EL (cell line): ENCODE measurements at places on chromosomes 11 and 22.
A peak's percentile ranks its signal among the peaks of the same experiment; 100 is the strongest.

DNA sequence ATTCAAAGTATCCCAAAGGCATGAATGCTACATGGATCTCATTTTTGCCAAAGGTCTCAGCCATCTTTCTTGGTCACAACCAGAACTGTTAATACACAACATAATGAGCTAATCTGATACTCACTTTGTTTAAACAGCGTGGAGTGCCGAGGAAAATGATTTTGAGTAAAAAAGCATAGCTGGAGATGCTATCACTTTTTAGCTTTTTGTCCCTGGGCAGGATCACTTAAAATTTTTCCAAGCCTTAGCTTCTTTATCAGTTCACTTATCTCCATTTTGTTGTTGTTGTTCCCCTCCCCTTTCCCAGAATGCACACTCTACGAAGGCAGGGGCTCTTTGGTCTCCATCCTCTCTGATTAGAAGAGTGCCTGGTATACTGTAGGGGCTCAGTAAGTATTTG is 229.3 kb upstream of the NARS2 start:
- DNase-seq, result no peak

- DNase-seq, result no peak
Observed at GRCh38 chr11:331358-332060, 10.8 kb upstream of the IFITM3 start.

DNA sequence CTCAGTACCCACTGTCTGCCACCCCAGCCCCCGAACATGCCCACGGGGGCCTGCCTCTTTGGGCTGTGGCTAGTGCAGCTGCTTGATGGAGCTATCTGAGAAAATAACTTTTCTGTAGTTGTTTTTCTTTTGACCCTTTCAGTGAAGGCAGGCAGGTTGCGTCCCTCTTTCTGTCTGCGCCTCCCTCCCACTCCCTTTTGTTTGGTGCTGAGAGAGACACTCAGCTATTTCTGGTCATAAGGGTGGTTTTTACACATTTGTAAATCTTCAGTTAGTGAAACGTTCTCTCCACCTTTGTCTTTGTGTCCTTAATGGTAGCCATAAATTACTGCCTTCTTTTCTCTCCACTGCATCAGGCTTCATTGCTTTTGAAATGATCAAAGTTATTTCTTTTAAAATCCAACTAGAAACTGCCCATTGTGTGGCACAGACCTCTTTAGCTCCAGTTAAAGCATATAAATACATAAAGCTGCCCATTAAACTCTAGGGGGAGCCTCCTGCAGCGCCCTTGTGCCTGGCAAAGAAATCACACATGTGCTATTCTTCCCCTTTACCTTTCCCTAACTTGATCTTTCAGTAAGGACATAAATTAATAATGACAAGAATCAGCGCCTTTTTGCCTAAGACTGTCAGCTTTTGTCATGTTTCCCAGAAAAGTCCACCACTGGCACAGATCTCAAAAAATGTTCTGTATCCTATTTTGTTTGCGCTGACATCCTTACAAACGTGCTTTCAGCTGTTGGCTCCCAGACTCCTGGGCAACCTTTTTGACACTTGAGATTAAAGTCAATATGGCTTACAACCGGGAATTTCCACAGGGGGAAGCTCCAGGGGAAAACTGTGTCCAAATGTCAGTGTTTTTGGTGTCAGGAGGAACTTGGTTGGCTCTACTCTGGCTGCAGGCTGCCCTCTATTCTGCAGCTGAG is 1.7 kb upstream of the SCUBE2 start:
- DNase-seq, result no peak

GRCh38 chr11:70540196-70540595 is 141.9 kb downstream of the CTTN start:
- no peak for DNase-seq

GRCh38 chr22:42799461-42800405 is 57.3 kb downstream of the ARFGAP3 start:
- no peak for DNase-seq

DNA sequence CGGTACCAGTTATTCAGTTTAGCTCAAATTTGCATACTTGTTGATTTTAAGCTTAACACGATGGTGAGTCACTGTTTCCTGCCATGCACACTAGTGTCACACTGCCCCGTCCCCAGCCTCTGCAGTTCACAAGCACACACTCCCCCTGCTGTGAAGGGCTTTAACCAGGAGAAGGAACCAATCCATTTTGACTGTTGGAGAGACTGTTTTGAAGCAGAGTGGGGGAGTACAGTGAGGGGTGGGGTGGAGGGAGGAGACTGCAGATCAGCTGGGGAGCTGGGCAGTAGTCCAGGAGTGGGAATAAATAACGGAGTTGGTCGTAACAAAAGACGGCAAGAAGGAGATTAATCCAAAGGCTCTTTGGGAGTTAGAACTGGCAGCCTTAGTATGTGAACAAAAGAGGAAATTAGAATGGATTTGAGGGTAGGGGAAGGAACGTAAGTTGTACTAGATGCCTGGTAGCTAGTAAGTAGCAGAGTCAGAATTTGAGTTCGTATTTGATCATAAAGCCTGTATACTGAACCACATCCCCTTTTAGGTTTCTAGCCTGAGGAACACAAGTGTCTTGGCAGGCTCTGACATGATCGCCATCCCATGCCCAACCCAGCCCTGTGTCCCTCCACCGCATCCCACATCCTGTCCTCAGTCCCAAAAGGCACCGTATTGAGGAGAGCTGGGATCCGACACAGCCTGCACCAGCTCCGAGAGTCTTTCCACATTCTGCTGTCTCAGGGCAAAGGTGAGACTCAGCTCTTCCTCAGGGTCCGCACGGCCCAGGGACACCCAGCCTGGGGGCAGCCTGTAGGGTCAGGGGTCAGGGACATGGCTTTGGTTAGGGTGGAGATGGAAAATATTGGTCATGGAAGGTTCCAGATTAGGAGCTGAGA is 862 bp downstream of the TPP1 start:
- DNase-seq, result peak; percentile 72

DNA sequence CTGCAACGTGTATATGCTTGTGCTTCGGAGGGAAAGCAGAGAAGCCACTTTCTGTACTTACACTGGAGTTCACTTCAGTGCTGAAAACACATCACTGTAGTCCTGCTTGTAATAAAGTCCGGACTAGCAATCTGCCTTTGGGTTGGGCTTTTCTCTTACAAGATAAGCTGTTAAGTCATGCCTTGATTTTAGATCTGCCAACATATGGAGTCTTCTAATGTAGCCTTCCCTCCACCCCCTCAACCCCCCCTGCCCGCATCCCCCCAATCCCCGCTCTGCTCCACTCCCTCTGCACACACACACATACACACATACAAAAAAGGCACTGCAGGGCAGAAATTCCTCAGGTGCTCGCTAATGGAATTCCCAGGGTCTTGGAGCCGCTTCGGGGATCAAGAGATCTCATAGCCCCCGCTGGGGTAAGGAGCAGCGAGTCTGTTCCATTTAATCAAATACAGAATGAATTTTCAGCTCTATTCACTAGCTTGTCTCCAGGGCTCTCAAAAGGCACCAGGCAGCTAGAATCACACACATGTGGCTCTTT is 3.4 kb downstream of the CDON start:
- DNase-seq, result no peak

DNA sequence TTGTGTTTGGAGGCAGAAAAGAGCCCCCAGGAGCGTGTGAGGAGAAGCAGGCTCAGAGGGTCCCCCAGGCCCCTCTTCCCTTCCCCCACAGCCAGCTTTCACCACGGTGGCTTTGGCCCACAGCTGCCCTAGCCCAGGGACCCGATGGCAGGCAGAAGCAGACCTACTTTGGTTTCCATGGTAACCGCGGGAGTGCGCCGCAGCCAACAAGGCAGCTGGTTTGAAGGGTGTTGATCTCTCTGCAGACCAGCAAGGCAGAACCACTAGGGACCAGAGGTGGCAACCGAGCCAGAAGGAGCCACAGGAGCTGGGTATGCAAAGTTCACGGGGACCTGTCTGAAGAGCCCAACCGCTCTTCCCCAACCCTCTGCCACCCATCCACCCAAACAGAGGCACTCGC is 69.4 kb downstream of the BUD13 start:
- DNase-seq, result no peak

DNA sequence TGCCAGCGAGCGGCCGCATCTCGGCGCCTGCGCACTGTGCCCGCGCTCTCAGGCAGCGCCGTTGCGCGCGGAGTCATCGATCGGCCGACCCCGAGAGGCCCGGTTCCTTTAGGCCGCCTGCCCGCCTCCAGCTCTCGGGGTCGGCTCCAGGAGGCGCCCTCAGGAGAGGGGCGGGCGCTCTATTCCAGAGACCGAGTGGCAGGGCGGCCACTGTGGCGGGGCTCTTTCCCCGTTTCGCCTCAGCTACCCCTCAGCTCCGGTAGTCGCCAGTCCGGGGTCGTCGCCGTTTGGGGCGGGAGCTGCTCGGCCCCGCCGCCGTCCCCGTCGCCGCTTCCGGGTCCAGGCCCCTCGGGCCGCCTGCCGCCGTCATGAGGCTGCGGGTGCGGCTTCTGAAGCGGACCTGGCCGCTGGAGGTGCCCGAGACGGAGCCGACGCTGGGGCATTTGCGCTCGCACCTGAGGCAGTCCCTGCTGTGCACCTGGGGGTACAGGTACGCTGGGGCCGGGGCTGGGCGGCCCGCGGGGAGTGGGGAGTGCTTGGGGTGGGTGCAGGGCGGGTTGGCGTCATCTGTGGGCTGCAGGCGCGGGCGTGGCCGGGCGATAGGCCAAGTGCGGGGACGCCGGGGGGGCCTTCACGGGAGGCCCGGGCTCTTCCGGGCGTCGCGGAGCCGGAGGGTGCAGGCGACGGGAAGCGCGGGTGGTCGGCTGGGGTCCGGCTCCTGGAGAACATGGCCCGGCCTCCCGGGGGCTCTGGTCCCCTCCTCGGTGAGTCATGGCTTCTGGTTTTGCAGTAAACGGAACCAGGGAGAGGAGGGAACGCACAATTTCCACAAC is at the start of gene FBXO7:
Gene FBXO7 (plus strand): TSS at position 177 of the 833 bp plus-strand sequence. CDS start 192 bp downstream, at position 369.
- peak; percentile 93 for DNase-seq

GRCh38 chr11:63518548-63518947 is 12.7 kb downstream of the LGALS12 start:
- peak; percentile 70 for DNase-seq

DNA sequence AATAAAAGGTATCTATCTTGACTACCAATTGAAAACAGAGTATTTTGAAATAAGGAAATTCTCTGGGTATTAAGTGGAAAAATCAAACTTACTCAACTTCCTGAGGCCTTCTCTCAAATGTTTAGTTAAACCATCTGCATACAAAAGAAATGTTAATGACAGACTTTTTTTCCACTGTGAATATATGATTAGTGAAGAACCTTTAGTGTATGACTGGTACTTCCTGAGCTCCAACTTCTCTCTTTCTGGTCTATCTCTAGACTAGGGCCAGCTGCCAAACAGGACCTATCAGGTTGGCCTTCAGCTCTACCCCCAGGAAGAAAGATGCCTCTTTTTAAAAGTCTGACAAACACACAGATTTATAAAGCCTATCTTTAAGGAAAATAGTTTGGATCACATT is 68.8 kb upstream of the SCUBE2 start:
- no peak for DNase-seq

DNA sequence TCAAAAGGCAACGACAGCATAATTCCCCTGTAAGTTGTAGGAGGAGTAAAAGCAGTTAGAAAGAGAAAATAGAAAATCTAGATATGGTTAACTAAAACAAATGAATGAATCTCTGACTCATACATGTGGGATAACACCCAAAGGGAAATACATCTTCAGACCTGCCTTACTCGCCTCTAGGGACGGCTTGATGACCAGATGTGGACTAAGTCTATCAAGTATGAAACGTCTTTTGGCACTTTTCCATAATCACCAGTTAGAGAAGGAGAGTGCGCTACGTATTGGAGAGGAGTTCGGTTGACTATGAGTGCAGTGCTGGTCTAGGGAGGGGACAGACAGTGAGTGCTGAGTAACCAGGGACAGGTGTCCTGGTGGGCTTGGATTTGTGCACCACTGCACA is 459.9 kb downstream of the OPCML start:
- no peak for DNase-seq

GRCh38 chr11:313787-314553 is at the start of gene IFITM1:
Gene IFITM1, plus strand, starts transcription at chr11:314040. Its CDS starts 131 bp downstream, at chr11:314171.
- DNase-seq, result peak; percentile 92

DNA sequence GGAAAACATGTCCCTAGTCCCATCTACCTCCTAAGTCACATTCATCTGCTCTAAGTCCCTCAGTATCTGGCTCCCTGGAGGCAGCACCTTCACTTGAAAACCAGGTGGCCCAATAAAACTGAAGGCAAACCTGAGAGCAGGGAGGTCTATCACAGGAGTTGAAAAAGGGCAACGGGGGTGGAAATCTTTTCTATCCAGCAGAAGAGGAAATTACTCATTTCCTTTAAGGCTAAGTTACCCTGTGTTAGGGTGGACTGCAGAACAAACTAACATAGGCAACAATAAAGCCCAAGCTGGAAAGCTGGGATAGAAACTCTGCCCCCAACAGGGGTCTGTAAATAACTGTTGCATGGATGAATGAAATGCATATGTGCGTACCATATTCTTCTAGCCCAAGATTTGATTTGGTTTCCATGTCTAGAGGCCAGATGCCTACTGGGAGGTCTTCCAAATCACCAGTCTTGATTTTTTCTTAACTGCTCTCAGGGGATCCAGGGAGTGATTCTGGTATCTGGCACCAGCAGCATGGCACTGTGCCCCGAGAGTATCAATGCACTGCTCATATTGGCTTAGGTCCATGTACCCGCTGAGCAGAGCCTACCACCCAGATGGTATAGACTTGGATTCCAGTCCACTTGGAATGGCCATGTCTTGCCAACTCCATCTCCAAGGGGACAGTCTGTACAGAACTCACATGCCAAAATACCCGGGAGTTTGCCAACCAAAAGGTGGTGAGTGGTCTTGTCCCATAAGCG is 350.0 kb upstream of the NCAM1 start:
- no peak for DNase-seq

DNA sequence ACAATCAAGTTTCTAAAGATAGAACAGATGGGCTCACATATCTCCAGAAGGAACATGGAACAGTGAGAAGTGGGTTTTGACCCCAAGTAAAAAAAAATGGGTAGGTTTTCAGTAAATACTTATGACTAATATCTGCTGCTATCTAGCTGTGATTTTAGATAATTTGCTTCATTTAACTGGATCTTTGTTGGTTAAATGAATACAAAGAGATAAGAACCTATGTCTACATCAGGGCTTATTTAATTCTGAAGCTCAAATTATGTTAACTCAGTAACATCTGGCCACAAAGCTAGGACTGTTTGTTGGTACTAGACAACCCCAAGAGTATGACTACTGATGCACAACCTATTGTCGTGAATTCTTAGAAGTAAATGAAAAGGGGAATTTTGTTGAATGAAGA is 144.4 kb upstream of the SESN3 start:
- no peak for DNase-seq
